ENCODE measurements at places on chromosomes 6 and 20.

GRCh38 chr6:157110607-157111006, 212.7 kb downstream of the TMEM242 start:
- peaks cover 13% of the 10 kb centered on the region for H3K4me1 ChIP-seq
- no peak overlapping the region for H3K27ac ChIP-seq
- no peak for DNase-seq

- no peak for DNase-seq
- no peak overlapping the region for H3K27ac ChIP-seq
- H3K4me1 ChIP-seq = peaks cover 24% of the 10 kb centered on the region
- H3K4me3 ChIP-seq = no peak overlapping the region
- peaks cover 21% of the 10 kb centered on the region for H3K36me3 ChIP-seq
Measured at GRCh38 chr6:132749111-132749510, 8.6 kb downstream of the VNN2 start.

GRCh38 chr6:118860880-118861279, 33.1 kb upstream of the ASF1A start:
- peaks cover 39% of the 10 kb centered on the region for H3K4me1 ChIP-seq
- H3K4me3 ChIP-seq = no peak overlapping the region
- DNase-seq = no peak
- no peak overlapping the region for H3K27ac ChIP-seq
- H3K36me3 ChIP-seq = peaks cover 25% of the 10 kb centered on the region
- no peaks in the 10 kb centered on the region for H3K27me3 ChIP-seq

DNA sequence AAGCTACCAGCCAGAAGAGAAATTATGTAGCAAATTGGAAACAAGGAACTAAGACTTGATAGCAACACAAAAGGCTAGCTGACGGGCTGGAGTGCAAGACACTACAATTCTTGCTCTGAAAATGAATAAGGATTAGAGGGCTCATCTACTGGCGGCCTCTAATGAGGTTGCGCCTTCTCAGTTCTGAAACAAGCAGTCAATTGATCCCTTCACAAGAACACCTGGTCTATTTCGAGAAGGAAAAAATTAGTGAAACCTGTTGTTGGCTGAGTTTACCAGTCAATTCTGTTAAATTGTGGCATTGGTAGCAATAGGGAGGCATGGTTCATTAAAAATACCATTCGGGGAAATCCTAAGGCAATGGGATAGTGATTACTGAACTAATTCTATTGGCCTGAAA, 74.8 kb upstream of the JARID2 start:
- peaks cover 2% of the 10 kb centered on the region for H3K4me1 ChIP-seq
- no peaks in the 10 kb centered on the region for H3K36me3 ChIP-seq
- no peak for DNase-seq
- H3K27me3 ChIP-seq = no peaks in the 10 kb centered on the region

DNA sequence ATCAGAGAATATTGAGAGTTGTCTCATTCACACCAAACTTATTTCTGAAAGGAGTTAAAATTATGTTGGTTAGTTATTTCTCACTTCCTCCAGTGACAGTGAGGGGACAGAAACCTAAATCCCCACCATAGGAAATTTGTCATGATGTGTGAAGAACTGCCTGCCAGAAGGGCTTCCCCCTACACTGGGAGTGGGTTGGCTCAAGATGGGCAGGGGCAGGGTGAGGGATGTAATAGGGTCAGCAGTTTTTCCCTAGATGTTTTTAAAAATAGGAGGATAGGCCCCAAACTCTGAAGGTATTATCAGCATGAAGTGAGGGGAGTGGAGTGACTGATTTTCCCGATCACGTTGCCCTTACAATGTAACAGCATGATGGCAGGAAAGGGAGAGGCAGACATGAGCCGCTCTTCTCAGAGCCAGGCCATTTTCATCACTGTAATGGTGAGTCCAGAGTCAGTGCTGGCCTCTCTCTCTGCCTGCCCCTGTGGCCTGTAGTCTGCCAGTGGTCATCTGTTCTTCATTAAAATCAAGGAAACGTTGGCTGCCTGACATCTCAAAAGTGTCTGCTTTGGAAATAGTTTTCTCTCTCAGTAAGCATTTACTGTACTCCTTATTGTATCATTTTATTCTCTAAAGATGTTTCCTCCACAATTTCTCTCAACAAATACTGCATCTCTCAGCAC, 59.8 kb upstream of the SYNJ2 start:
- no peak overlapping the region for H3K27ac ChIP-seq
- H3K36me3 ChIP-seq = peaks cover 56% of the 10 kb centered on the region
- DNase-seq = no peak
- no peak overlapping the region for H3K4me3 ChIP-seq
- no peaks in the 10 kb centered on the region for H3K27me3 ChIP-seq

DNA sequence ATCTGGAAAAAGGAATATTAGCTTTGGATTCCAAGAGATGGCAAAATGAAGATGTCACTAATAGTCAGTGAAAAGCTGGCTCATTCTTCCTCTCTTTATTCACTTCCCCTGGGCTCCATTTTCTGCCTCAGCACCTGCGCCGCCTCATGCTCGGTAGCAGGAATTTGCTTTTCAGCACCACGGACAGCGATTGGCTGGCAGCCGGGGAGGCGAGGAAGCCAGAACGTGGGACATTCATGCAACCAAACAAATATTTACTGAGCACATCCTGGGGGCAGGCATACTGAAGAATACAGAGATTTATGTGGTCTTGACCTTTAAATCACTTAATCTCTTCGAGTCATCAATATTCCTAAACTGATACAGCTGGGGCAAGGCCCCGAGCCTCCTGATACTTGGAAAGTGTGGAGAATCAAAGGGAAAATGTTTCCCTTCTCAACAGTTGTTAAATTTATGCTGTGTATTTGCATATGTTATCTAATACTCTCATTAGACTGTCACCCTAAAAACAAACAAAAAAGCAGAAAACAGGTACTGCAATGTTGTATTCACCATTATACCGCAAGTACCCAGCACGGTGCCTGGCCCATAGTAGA, 12.1 kb upstream of the PDYN start:
- no peak overlapping the region for H3K27ac ChIP-seq
- peak; percentile 73 for DNase-seq
- H3K4me1 ChIP-seq = no peaks in the 10 kb centered on the region
- no peak overlapping the region for H3K4me3 ChIP-seq
- no peaks in the 10 kb centered on the region for H3K36me3 ChIP-seq
